KG1 (cell line): ENCODE measurements at places on chromosomes 3 and 15.

DNA sequence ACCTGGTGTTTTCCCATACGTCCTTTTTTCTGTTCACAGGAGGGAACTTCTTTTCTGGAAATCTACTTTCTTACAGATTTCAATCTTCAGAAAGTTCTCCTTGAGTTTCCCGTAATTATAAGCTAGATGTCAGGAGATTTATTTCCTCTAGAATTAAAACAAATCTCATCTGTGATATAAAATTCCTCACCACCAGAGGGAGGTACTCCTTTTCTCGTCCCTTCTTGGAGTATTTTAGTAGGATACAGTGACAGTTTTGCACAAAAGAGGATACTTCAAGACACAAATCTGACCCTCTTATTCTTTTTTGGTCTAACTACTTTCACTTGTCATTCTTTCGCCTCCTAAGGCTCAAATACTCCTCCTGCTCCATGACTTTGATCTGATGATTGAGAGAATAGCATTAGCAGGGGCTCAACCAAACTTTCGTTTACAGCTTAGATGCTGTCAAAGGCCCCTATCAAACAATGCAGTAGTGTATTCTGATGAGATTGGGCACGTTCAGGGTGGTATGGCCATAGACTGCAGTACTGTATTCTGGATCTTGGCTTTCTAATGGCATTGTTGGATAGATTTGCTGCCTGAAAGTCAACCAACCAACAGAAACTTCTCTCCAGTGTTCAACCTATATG is 38.0 kb downstream of the TMEM41A start:
- DNase-seq = no peak

GRCh38 chr15:50890751-50891150 is 17.7 kb upstream of the AP4E1 start:
- no peak for DNase-seq

- DNase-seq = no peak
These were observed 11.8 kb downstream of the SAMD7 start for GRCh38 chr3:169923189-169923588.

DNA sequence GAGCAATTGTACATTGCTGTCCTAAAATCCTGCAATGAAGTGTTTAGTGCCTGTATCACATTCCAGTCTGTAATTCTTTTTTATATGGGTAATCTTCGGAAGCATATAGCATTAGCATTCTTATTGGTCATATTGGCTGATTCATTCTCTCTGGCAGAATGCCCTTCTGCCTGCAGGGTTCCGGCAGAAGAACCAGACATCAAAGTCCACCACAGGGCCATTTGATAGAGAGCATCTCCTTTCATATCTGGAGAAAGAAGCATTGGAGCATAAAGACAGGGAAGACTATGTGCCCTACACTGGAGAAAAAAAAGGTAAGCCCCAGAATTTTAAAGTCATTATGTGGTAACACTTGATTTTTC is 39.6 kb downstream of the TMOD3 start:
- DNase-seq = no peak

DNA sequence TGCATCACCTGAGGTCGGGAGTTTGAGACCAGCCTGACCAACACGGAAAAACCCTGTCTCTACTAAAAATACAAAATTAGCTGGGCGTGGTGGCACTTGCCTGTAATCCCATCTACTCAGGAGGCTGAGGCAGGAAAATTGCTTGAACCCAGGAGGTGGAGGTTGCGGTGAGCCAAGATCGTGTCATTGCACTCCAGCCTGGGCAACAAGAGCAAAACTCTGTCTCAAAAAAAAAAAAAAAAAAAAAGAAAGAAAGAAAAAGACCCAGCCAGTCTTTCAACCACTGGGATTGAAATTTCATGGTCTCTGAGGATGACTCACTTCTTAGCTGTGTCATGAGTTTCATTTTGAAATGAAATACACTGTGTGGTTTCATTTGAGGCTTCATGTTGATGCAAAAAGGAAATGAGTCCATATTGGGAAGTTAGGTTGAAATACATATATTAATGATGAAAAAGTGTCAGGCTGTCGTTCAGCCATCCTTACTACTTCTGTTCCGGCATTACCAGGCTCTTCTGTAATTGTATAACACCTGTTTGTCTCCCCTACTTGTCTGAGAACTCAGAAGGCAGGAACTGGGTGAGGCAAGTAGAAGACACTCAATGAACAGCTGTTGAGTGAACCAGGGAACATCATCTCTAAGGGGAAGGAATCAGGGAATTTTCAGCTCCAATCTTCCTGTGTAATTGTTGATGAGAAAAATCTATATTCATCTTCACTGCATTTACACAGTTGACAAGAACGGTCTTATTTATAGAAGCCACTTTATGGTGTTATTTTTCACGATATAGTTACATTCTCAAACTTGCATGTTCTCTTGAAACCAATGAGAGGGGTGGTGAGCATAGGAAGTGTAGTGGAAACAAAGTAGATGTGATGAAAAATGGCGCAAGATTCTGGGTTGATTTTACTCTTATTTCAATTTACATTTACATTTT is 87.4 kb downstream of the NFKBIZ start:
- DNase-seq = peak; percentile 66

- DNase-seq = no peak
These were observed 233.2 kb downstream of the RPLP1 start for GRCh38 chr15:69685512-69686452.
